ENCODE measurements at places on chromosomes 6 and 20. TPM values are rescaled to one million over a fixed set of nuclear protein-coding genes. Genes with fewer than 3 reads are reported as not detected.

MEI4 gene
- total RNA-seq = not detected

- no peak for DNase-seq
Measured at GRCh38 chr20:1010659-1011058, 8.5 kb upstream of the RSPO4 start.

- peak; percentile 12 for DNase-seq
Measured at GRCh38 chr6:70575899-70576495, 9.3 kb downstream of the SDHAF4 start.

GRCh38 chr6:169225887-169226286 is 27.8 kb downstream of the THBS2 start:
- DNase-seq = no peak

SLC22A3 gene
- total RNA-seq = 6.8 TPM

DNA sequence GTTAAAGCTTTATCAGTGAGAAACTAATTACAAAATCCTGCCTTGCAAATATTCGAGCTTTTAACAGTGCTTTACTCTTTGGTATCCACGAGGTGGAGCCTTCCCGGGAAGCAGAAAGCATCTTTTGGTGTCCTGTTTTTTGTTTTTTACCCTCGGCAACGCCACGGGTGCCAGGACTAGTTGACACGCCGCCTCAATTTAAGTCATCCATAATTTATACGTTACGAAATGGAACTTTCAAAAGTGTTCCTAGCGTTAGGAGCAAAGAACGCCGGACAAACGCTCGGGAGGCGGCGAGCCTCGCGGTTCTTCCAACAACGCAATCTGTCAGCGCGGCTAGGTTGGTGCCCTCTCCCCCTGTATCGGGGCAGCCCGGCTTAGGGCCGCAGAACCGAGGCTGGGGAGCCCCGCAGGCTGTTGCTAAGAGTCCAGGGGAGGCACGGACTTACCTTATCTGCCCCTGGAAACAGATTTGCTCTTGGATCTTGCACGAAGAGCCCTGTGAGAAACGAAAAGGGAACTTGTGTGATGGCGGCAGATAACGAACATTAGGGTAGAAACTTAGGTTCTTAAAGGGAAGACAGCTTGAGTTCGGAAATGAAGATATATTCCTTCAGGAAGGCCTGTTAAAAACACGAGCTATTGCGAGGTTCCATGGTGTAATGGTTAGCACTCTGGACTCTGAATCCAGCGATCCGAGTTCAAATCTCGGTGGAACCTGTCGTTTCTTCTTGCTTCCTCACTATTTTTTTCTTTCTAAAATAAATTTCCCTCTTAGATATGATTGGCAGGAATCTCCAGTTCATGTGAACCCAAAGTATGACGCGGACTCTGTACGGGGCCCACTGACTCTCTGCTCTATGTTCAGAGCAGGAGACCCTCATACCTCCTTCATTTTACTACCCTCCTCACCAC is 46.2 kb upstream of the ZNF184 start:
- peak; percentile 68 for DNase-seq
